ENCODE measurements at places on chromosomes 3 and 15.

- no peak for DNase-seq
Measured at GRCh38 chr3:127110982-127111693, 81.8 kb upstream of the PRR23E start.

DNA sequence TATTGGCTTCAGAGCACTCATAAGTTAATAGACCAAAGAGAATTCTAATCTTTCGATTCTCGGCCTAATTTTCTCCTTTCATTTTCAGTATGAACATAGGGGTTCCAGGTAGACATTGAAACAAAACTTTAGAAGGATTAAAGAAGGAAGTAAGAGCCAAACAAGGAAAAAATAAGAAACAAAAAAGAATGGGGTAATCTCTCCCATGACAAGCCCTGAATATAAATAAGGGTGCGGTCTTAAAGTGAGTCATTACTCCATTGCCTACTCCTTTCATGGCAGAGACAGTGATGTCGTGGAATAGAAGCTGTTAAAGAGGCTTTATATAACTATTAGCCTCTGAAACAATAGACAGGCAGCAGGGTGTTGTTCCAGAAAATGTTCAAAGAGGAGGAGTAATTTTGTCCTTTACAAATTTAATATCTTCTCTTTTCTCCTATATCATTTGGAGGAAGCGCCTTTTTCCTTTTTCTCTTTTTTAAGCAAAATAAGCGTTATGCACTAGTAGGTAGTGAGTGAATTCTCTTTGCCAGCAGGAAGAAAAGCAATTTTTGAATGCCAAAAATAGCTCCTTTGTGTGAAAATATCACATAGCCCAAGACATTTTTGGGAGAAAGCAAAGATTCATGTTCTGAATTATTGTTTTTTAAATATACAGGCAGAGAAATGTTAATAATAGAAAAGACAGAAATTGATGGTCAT is 607.9 kb upstream of the KCNMB2 start:
- DNase-seq: no peak

GRCh38 chr3:36428445-36428844 is 48.1 kb downstream of the STAC start:
- no peak for DNase-seq

DNA sequence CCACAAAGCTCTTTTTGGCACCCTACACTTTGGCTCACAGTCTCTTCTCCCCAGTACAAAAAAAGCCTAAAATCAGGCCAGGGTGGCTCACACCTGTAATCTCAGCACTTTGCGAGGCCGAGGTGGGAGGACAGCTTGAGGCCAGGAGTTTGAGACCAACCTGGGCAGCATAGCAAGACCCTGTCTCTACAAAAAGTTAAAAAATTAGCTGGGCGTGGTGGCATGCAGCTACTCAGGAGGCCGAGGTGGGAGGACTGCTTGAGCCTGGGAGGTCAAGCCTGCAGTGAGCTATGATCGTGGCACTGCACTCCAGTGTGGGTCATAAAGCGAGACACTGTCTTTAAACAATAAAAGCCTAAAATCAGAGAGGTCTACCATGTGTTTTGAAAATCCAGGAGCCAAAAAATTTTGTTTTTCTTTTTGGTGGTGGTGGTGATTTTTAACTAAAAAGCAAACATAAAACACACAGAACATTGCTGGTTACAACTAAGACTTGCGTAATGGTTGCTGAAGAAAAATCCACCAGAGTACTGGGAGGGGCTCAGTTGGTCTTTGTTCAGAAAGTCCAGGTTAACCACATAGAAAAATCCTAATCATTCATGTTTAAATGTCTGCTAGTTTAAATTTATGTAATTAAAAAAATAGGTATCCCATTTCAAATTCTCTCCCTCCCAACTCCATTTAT is 1.6 kb upstream of the MAN2C1 start:
- no peak for DNase-seq
